Fibroblast of upper back skin (primary cell): ENCODE measurements at places on chromosomes 3 and 15.
A peak's percentile ranks its signal among the peaks of the same experiment; 100 is the strongest.

DNA sequence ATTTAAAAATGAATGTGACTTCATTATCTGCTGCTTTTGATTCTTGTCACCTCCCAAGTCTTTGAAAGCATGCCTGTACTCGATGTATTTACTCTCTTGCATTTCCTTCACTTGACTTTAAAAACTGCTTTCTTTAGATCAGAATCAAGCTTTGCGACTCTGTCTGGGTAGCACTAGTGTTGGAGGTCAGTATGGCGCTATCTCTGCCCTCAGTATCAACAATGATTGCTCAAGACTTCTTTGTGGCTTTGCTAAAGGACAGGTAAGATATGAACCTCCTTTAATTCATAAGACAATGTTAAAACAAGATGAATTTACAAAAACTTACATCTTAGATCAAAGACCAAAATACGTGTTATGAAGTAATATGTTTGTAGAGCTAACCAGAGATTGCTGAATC is 37.0 kb downstream of the VPS8 start:
- no peak for DNase-seq

GRCh38 chr3:191473661-191474198 is 12.8 kb downstream of the PYDC2 start:
- no peak for DNase-seq

GRCh38 chr3:158249183-158249582 is 139.3 kb downstream of the RSRC1 start:
- no peak for DNase-seq

DNA sequence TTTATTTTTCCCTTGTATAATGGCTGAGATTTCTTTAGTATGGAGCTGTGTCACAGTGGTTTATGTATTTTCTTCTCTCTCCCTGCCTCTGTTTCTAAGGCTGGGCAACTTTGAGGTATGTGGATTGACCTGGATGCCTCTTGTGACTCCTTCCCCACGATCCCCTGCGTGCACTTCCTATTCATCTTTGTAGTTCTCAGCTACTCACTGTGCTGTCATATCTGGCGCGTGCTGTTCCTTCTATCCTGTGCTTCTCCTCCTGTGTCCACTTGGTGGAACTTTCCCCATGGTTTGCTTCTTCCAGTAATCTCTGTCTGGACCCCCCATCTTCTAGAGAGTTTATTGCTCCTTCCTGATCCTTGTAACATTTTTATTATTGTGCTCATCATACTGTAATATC is 97.3 kb downstream of the AKAP13 start:
- peak; percentile 52 for DNase-seq

- no peak for DNase-seq
Measured at GRCh38 chr3:37630441-37630840, 231.2 kb upstream of the CTDSPL start.
